ENCODE measurements at places on chromosomes 7 and 10.

DNA sequence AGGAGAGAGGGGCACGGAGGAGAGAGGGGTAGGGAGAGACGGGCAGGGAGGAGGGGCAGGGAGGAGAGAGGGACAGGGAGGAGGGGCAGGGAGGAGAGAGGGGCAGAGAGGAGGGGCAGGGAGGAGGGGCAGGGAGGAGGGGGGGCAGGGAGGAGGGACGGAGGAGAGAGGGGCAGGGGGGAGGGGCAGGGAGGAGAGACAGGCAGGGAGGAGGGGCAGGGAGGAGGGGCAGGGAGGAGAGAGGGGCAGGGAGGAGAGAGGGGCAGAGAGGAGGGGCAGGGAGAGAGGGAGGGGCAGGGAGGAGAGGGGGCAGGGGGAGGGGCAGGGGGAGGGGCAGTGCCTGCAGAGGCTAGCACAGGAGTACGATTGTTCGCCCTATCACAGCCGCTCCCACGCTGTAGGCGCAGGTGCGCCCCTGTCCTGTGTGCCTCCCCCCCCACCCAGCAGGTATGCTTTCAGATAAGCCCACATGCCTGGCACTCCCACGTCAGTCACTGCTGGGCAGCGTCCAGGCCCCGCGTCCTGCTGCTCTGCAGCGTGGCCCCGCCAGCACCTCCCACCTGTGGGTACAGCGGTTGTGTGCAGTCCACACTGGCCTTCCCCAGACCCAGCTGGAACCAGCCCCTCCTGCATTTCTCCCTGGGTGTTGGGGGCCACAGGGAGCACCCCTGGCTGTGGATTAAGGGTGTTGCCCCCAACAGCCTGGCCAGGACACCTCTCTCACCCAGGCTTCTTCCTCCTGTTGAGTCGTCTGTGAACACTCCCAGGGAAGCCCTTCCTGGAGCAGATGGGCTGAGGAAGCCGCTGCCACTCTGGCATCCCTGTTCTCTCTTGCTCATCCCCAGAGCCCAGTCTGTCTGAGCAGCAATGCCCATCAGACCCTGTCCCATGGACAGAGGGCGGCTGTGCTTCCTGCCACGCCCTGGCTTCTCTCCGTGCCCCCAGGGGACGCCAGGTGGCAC, 10.8 kb downstream of the NKX6-2 start:
- no peak for DNase-seq

DNA sequence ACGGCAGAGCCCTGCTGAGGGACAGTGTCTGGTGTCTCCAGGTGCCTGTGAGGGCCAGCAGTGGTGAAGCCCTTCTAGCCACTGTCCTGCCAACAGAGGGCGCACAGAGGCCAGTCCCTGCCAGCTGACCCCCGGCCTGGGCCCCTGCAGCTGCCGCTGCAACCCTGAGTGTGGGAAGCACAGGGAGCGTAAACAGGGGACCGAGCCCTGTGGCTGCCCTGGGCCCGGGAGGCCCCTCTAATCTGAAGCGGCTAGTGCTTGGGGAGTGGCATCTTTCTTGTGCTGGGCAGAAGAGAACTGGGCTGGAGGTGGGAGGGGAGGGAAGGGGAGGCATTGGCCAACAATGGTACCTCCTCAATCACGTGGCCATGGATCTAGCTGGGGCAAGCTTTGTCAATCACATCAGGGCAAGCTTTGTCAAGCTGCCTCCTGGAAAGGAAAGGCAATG, 34.6 kb downstream of the TRIM8 start:
- DNase-seq, result no peak

GRCh38 chr10:77197544-77197943, 440.1 kb downstream of the KCNMA1 start:
- no peak for DNase-seq

DNA sequence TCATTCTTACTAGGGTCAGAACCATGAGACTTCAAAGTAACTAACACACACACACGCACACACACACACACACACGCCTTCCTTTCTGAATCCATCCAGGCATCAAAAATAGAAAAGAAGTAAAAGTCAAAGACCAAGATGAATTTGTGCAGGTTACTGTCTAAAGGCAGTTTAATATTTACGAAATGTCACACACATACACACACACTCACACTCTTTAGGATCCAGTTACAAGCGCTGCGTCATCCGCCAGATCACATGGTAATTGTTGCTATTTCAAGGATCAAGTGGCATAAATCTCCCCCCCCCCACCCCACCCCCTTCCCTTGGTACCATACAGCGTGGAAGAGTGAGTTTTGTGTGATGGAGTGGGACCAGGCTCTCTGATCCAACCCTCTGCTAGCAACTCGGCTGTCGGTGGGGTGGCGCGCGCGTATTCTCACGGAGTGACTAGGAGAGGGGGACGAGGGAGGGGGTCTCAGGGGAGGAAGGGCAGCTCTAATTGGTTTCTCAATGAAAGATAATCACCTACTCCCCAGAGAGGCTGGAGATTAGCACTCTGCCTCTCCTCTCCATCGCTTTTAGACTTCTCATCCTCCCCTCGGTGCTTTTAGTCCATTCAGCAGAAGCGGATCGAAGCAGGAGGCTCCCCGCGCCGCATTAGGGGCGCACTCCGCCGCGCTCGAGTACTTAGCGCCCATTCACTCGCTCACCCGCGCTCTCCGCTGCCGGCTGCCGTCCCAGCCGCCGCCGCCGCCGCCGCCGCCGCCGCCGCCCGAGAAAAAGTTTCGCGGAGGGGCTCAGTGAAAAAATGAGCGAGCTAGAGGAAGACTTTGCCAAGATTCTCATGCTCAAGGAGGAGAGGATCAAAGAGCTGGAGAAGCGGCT, 83.5 kb upstream of the PRKG1 start:
- DNase-seq, result peak; percentile 65

GRCh38 chr7:8430643-8431042, 2.8 kb upstream of the NXPH1 start:
- no peak for DNase-seq

- no peak for DNase-seq
Observed at GRCh38 chr10:132098539-132099388, 33.0 kb downstream of the JAKMIP3 start.

- no peak for DNase-seq
Observed at GRCh38 chr10:128277267-128277840, 151.1 kb upstream of the MKI67 start.

GRCh38 chr7:156906200-156906649, 13.2 kb upstream of the LMBR1 start:
- no peak for DNase-seq

DNA sequence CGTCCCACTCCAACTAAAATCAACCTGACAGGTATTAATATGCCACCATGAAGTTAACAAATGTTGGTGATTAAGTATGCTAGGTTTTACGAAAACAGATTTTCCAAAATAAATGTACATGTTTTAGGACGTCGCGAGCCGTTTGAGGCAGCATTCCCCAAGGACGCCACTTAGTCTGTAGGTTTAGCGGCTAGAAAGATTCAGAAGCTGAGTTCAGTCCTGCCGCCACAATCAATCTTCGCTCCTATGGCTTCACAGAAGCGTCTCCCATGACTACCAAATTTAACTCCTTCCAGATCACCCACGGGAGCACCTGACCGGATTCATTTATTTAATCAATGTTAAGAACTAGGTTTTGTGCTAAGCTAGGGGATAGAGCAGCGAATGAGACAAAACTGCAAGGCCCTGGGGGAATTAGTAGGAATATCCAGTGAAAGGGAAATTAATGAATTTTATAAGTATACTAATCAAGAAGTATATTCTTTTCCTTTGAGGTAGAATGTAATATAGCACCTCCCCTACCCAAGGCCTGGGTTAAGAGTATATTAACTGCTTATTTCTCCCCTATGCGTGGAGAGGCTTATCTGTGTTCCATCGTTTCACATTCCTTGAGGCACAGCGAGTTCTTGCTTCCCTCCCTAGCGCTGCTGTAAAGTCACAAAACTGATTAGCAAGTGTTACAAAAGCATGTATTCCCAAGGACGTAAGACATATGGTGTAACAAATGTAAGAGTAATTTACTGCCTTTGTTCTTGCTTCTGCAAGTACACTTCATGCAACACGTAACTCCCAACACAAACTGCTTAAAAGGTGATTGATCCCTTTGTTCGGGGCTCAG, 994 bp upstream of the CYP51A1 start:
- DNase-seq, result no peak

GRCh38 chr7:155680864-155681263, 36.4 kb downstream of the RBM33 start:
- no peak for DNase-seq

- no peak for DNase-seq
Observed at GRCh38 chr7:30214651-30215137, 69.7 kb upstream of the ZNRF2 start.

- DNase-seq, result no peak
Observed at GRCh38 chr7:109844362-109844761, 1246.6 kb upstream of the LRRN3 start.

DNA sequence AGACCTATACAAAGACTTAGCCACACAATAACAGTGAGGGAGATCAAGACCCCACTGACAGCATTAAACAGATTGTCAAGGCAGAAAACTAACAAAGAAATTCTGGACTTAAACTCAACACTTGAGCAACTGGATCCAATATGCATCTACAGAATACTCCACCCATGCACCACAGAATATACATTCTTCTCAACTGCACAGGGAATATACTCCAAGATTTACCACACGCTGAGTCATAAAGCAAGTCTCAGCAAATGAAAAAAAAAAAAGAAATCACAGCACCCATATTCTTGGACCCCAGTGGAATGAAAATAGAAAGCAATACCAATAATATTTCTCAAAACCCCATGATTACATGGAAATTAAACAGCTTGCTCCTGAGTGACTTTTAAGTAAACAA, 680.2 kb downstream of the PCDH15 start:
- DNase-seq, result no peak

- no peak for DNase-seq
Observed at GRCh38 chr7:42914009-42914408, 2.1 kb upstream of the C7orf25 start.

- no peak for DNase-seq
Observed at GRCh38 chr7:39614299-39614698, 9.1 kb upstream of the RALA start.

GRCh38 chr7:24755541-24756407, 1.5 kb downstream of the GSDME start:
- no peak for DNase-seq

DNA sequence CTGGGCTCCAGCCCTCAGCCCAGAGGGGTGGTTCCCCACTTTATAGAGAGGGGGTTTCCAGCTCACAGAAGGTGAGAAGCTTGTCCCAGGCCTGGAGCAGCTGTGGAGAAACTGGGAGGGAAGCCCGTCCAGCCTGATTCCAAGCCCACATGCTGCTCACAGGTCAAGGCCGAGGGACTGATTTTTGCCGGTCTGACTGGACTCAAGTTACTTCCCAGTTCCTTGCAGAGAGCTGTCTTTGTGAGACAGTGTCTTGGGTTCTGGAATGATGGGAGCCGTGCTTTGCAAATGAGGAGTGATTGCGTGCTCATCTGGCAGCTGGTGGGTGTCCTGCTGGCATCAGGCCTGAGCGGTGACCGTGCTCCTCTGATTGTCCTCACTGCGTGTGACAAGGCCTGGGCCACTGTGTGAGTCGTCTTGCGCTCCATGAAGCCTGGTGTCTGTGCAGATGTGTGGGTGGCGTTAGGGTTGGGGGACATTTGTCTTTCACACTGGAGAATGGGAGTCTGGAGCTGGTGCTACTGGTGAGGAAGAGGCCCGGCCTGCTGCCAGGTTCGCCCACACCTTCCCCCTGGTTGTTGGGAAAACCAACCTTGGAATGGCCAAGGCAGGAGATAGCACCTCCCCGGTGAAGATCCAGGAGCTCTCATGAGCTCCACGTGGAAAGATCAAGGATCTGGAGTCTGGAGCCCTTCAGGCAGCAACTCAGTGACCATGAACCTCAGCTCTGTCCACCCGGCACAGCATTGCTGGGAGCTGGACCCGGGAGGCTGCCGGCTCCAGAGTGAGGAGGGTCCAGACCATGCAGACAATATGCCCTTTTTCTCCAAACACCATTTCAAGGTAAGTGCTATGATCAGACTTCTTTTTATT, 129.6 kb downstream of the SMURF1 start:
- DNase-seq, result peak; percentile 51

DNA sequence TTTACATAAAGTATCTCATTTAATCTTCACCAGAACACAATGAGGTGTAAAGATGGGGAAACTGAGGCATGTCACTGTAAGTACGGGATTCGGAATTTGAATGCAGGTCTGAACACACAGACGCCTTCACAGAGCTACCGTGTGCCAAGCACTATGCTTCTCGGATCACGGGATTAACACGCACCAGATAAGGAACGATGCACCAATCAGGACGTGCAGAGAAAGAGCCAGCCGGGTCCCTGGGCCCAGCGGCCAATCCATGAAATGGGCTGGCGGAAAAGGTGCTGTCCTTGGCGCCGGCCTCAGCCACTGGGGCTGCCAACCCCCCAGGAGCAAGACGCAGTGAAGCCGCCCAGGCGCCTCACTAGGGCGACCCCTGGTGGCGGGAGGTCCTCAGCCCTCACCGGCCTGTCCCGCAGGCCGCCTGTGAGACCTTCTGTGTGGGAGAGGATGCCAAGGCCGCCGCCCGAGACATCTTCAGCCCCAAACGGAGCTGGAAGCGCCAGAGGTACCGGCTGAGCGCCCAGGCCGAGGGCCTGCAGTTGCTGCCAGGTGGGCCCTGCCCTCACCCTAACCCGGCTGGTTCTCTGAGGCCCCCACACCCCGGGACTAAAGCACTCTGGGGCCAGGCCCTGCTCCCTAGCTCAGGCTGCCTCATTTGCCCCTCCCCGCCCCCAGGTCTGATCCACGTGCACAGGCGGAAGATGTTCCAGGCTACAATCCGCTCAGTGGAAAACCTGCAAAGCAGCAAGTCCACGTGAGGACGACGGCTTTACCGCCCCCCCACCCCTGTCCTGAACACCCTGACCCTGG, 15.6 kb downstream of the ATG9B start:
- DNase-seq, result no peak

- no peak for DNase-seq
Observed at GRCh38 chr10:125154529-125154928, 5.8 kb downstream of the CTBP2 start.

GRCh38 chr7:4745971-4746919, 29.2 kb upstream of the AP5Z1 start:
- DNase-seq, result no peak

DNA sequence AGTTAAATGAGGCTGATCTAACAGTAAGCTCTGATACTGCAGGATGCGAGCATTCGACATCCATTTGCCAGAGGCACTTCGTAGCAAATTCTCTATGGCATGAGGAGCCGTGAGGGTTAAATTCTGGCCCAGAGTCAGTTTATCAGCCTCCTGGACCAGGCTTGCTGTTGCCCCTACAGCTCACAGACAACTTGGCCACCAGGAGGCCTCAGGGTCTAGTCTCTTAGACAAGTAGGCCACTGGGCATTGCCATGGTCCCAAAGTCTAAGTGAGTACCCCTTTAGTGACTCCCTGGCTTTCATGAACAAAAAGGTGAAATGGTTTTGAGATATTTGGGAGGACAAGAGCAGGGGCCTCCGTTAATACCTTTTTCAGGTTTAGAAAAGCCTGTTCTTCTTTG, 178.0 kb upstream of the MBL2 start:
- no peak for DNase-seq

DNA sequence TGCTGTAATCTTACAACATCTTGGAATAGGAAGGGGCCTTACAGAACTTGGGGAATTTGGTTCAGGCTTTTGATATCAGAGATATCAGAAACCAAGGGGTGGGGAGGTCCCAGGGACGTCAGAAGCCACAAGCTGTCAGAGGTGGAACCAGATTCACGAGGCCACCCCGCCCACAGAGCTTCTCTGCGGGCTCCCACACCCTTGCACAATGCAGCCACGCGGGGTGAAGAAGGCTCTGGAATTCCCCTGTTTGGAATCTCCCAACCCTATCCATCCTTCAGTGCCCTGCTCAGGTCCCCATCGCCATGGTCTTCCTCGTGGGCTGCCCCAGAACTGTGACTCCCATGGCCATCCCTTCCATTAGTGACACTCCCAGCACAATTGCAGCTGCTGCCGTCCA, 247.1 kb upstream of the SHH start:
- no peak for DNase-seq
